ENCODE measurements at places on chromosomes 7 and 10. TPM values are rescaled to one million over a fixed set of nuclear protein-coding genes. Genes with fewer than 3 reads are reported as not detected.

Gene LRMDA
- total RNA-seq: not detected

Gene HABP2
- total RNA-seq: not detected

Gene FAM131B
- 1.2 TPM for total RNA-seq

Gene LIPK
- not detected for total RNA-seq

Gene LRRC18
- not detected for total RNA-seq

Data from activated CD4-positive, alpha-beta memory T cell treated with anti-CD3 and anti-CD28 coated beads, Interleukin-2, amount 10 ng/mL, durations not matched to agents 7 days and 5 days (primary cell).